ENCODE measurements at places on chromosomes 4 and X.

DNA sequence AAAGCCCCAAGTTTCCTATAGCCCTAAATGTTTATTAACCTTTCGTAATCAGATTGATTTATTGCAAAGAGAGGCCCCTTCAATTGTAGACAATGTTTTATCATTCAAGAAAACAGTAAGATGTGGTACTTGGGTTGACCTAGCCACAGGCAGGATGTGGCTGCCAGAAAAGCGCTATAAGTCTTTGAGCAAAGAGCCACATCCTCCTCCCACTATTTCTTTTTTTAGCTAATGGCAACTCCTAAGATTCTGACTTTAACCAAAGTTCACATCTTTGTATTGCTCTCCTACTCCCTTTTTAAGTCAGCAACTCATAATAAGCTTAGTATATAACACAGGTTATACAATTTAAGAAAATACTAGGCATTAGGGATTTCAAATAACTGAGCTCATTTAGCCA is 70.7 kb upstream of the PPP3CA start:
- DNase-seq: no peak

GRCh38 chr4:1045193-1045594 is 33.8 kb downstream of the FGFRL1 start:
- DNase-seq: no peak

DNA sequence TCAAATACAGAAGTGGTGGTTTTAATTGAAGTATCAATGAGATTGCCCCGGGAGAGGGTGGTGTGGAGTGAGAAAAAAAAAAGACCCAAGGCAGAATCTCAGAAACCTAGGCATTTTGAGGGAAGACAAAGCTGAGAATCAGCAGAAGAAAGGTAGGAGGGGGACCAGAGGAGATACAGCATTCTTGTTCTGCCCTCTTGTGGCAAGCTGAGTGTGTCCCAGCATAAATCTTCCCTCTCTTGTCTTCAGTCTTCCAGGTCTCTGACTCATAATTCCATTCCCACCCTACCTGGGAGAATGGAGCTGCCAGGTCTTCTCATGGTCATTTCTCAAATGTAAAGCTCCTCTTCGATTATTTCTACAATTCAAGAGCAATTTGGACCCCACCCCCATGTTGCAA is 32.7 kb upstream of the MAGED1 start:
- DNase-seq: no peak

- DNase-seq: no peak
Observed at GRCh38 chr4:83320548-83320947, 14.1 kb downstream of the HPSE start.

DNA sequence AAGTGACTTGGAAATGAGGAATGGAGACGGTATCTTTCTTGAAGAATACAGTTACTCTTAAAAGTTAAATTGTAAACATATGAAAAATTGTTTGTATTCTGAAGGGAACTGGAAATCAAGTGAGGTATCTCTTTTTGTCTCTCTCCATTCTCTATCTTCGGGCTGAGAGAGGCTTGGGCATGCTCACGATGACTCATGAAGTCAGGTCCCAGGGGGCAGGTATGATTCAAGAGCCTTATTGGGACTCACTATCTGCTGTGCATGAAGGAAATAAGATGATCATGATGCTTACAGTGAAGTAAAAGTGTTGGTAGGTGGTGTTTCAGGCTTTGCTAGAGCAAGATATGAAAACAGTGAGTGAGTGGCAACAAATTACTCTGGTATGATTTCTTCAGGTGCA is 200.4 kb upstream of the PITX2 start:
- DNase-seq: no peak

DNA sequence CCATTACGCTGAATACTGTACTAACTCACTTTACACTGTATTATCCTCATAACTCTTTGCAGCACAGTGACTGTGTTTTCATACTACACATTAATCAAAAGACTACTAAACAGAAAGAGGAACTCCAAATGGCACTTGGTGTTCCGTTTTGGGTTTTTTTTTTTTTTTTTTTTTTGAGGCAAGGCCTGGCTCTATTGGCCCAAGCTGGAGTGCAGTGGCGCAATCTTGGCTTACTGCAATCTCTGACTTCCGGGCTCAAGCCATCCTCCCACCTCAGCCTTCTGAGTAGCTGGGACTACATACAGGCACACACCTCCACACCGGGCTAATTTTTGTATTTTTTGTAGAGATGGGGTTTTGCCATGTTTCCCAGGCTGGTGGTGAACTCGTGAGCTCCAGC is 10.7 kb downstream of the KLHL8 start:
- DNase-seq: no peak

DNA sequence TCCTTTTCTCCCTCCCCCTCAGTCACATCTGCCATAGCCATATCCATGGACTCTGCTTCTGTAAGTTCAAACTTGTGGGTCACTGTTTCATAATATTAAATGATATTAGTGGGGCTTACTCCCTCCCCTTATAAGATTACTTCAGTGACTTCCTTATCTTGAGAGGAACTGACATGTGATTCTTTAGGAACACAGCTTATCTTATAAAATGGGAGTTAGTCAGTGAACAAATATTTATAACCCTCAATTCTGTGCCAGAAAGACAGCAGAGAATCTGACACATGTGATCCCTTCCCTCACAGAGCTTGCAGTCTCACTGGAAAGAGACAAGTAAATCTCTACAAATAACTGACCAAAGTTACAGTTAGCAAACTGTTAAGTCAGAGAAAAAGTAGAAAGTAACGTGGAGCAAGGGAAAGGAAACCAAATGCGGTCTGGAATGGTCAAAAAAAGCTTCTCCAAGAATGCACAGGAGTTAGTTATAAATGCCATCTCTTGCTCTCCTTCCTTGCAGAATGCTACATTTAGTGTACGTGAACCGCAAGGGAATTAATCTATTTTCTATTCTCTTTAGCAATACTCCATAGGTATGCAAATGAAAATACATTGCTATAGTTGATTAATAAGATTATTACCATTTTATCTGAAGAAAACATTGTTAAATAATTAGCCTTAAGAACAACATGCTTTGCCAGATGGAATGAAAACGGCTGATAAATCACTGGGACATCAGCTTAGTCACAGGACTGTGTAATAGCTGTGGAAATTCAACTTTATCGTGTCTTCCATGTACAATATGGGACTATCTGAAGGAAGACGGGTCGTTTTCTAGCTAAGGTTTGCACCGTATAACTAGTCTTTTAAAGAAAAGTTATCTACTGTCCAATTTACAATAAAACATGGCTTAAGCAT is 29.0 kb downstream of the SGMS2 start:
- no peak for DNase-seq

- DNase-seq: no peak
Observed at GRCh38 chr4:75107755-75108612, 175.1 kb downstream of the PARM1 start.

DNA sequence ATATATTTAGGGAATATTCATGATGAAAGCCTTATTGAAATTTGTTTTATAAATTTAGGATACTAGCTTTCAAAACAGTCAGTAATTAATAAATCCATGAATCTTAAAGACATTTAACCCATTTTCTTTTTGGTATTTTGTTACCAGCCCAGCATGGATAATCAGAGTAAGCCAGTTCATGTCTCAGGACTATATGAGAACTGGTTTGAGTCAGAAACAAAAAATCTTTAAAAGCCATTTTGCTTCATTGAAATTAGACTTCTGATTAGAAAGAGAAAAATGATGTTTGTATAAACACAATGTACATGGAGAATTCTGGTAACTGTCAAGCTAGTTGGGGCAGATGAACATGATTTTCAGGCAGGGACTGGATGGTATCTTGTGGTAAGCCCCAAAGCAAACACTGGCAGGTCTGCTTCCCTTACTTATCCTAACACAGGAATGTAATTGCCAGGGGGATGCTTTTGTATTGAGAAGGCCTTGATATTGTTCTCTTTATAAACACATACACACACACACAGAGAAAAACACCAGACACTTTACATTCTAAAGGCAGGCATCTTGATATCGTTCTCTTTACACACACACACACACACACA is 9.4 kb downstream of the ARHGAP10 start:
- no peak for DNase-seq

DNA sequence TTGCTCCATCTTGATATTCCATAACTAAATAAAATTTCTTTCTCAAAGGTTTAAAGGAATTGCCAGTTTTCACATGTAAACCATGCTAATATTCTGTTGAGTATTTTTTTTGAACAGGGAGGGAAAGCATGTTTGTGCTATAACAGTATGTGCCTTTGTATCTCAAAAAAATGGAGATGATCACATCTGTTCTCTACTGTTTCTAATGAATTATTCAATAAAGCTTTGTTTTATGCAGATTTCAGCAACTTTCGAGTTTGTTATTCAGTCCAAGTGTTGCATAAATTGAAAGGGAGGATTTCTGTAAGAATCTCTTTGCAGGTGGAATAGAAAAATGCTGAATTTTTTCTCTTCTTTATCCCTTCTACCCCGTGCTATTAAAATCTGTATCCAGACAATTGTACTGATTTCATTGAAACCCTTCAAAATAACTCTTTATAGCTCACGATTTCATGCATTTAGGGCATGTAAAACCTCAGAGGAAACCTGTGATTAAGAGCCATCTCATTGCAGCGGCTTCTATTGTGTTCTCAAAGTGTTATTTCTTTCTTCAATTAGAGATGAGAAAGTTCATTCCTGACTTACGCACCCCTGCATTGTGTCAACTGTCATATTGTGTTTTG is 42.1 kb downstream of the NEIL3 start:
- DNase-seq: no peak

DNA sequence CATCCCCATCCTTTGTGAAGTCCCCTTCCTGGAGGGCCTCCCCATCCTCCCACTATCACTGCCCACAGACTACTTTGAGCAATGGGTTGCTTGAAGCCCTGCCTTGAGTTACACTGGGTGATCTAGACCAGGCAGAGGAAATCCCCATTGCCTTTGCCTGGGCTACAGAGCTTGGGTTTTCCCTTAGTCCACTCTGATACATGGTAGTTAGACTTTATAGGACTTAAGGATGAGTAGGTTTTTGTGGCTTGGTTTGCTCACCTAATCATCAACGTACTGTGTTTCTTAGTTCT is 56.6 kb downstream of the TMEM131L start:
- DNase-seq: no peak

DNA sequence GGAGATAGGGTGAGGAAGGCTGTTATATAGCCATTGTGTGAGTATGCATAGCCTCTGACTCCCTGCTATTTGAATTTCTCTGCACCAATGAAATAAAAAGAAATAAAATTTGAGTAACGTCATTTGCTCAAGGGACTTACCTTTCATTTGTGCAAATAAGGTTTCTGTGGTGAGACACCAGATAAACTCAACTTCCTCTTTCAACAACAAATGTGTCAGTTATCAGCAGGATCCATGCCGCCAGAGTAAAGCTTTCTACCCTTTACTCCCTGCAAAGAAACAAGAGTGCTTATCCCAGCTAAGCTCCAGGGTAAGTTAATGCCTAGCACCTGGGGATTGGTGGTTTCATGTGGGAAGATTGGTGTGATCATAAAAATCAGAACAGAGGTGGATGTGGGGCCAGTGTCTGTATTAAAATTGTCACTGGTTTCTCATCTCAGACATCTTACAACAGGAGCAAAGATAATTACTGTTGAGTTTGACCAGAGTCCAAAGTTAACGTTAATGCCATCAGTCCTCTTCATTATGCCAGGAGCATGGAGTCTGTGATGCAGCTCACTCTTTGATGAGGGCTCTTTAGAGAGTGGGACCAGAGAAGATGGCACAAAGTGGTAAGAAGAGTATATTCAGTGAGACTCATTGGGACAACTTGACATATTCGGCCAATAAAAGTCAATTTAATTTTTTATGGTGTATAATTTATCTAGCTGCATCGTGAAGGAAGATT is at the start of gene P2RY10:
Gene P2RY10, plus strand, starts transcription at position 206 of the 727 bp plus-strand sequence. CDS start 15,130 bp downstream, outside the sequence.
- no peak for DNase-seq

DNA sequence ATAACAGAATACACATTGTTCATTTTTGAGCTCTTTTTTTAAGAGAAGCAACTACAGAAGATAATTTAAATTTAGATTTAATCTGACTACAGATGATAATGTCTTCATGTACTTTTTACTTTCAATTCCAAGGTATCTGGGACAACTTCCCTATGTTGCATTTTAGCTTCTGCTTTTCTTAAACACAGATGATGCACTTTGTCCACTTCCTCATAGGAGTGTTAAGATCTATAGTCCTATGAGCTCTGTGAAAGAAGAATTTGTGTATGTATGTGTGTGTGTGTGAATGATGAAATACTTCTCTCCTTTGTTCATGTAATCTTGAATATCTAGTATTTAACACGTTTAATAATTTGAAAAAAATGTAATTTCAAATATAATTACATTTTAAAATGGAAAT is 5.3 kb upstream of the FHIP1A start:
- no peak for DNase-seq

DNA sequence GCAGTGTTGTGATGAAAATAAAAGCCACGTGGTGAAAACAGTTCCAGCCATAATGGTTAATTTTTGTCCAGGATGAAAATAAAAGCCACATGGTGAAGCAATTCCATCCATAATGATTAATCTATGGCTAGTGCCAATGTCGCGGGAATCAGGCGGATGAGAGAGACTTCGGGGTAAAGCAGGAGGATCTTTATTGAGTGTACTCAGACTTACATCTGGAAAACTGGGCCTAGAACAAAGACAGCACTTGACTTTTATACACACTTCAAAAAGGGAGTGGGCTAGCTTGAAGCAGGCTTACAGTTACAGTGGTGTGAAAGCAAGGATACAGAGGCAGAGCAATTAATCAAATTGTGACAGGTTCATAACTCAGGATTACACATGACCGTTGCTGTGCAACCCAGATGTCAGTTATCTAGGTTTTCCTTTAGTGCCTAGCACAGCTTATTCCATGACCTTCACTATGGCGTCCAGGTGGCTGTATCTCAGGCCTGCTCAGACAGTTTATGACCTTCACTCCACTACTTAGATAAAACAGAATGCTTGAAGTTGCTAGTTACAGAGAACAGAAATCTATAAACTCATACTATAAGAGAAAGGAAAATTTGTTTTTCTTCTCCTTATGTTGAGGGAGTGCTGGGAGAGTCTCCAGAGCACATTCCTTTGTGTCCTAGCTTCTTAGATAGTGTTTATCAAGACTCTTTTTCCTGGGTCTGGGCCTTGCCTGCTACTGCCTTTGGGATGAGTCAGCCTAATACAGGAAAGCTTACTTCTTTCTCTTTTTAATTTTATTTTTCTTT is 5.9 kb upstream of the PLA2G12A start:
- DNase-seq: no peak

DNA sequence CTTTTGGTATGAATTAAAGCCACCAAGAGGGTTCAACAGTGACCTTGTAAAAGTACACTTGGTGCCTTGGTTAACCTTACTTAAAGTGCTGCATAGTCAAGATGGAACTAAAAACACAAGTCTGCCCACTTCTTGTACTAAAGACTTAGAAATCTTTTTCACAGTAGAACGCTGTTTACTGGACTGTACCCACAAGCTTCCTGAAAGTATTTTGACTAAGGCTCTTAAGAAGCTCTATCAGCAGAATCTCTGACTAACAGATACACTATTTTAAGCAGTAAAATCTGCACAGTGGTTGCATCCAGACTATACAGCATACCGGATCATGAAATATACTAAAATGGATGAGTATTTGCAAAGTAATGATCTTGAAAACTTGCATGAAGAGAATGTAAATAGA is 7.2 kb downstream of the RAB28 start:
- DNase-seq: no peak

DNA sequence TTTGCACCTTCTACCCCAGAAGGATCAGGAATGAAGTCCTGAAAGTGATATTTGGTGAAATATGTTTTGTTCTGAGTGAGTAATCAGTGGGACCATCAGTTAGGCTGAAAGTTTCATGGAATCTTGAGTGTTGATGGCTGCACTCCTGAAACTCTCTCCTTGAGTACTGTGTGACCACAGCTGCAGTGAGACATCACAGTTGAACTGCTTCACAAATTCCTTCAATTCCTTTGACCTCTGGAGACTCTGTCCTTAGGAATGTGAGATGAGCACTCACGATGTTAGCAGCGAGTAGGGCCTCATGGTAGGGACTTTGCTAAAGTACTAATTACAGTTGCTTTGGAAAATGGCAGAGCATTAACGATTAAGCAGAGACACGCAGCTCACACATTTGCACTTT is 142.9 kb upstream of the SLC4A4 start:
- no peak for DNase-seq
